ENCODE measurements at places on chromosomes 2 and 18.

DNA sequence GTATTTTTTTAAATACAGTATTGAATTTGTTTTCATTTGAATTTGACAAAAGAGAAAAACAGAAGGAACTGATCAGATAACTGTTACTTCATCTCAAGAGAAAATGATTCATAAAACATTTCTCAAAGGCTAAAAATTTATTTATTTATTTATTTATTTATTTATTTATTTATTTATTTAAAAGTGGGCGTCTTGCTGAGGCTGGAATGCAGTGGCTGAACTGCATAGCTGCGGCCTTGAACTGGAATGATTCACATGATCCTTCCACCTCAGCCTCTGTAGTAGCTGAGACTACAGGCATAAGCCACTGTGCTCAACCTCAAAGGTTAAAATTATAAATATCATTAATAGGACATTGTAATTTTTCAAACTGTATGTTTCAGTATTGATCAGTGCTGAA lies 4.5 kb upstream of the PUM2 start:
- DNase-seq, result no peak

DNA sequence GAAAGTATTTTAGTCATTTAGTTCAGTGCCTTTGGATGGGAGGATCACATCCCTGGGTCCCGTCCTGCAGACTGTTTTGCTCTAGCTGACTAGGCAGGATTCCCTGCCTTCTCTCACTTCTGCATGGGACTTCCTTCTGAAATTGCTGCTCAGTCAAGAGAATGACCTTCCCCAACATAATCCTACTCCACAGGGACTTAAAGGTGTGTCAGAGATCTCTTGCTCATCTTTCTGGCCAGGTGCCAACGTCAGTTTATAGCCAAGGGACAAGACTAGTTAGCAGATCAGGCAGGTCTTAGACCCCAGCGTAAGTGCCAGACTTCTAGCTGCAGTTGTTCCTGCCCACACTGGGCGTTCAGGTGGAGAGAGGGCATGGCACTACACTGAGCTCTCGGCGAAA lies 9.5 kb upstream of the IL1B start:
- no peak for DNase-seq

- DNase-seq, result no peak
Measured at GRCh38 chr2:43540021-43540779, 55.6 kb downstream of the THADA start.

GRCh38 chr18:37282386-37283037 lies 283.1 kb downstream of the CELF4 start:
- DNase-seq, result no peak

DNA sequence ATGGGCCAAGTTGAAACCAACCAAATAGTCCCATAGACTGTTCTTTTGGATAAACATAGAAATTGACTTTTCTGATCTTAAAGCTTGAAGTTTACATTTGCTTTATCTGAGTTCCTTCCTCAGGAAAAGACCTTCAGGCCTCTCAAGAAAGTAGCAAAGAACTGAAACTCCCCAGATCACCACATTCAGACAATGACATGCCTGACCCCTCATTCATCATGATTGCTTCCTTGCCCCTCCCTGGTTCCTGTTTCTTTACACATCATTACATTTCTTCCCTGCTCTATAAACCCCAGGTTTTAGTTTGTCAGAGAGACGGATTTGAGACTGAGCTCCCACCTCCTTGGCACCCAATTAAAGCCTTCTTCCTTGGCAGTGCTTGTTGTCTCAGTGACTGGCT lies 83.6 kb upstream of the ST3GAL5 start:
- no peak for DNase-seq

GRCh38 chr2:220499225-220499624 lies 871.8 kb downstream of the SLC4A3 start:
- no peak for DNase-seq

DNA sequence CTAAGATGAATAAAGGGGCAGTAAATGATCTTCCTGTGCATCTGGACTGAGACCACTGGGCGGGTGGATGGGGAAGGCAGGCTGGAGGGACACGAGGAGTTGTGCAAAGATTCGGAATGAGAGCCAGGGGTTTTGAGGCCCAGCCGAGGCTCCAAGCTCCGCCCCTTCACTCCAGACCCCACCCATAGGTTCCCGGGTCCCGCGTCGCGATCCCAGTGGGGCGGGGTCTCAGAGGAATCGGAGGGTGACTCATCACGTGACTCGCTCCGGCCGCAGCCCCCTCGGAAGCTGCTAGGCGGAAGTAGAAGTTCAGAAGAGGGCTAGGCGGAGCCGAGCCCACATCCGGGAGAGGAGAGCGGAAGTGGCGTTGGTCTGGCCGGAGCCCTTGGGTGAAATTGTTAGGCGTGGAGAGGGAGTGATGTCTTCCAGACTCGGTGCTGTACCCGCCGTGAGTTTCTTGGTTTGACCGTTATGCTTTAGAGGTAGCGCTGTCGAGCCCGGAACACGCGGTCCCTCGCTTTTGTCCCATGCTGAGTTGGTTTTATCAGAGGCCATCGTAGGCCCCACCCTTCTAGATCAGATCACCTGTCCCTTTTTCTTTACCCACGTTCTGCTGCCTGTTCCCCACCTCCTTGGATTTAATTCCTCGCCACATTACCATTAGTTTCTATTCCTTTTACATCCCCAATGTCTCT lies at the start of gene ZNF512:
TSS of gene ZNF512 (plus strand) at position 348 of the 695 bp plus-strand sequence. CDS start at position 419, 71 bp downstream.
- DNase-seq, result peak; percentile 70

DNA sequence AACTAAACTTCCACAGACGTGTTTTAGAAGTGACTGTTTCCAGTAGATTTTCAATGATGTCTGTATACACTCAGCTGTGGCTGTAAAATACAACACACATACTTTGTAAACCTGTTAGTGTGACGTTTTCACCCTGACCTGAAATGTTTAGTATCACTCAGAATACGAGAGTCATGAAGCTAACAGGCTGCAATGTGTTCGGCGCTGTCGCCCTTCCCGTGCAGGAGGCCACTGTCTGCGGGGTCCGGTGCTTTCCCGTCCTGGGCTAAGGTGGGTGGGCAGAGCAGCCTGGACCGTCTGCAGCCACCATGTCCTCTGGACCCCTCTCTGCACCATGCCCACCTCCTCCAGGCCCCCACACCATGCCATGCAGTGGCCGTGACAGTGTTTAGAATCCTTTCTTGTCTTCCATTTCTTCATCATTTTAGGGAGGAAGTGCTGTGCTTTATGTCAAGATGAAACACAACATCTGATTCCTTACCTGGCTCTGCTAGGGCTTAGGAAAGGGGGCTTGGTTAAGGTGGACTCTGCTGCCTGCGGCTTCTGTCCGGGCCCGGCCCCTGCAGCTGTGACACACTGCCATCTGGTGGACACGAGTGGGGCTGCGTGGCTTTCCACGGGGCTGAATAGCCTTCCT lies 53.8 kb upstream of the RBM44 start:
- DNase-seq, result peak; percentile 71

GRCh38 chr2:65057391-65058052 lies 1.3 kb downstream of the CEP68 start:
- DNase-seq, result peak; percentile 31

- no peak for DNase-seq
Measured at GRCh38 chr2:37472959-37473358, 128.5 kb downstream of the QPCT start.

DNA sequence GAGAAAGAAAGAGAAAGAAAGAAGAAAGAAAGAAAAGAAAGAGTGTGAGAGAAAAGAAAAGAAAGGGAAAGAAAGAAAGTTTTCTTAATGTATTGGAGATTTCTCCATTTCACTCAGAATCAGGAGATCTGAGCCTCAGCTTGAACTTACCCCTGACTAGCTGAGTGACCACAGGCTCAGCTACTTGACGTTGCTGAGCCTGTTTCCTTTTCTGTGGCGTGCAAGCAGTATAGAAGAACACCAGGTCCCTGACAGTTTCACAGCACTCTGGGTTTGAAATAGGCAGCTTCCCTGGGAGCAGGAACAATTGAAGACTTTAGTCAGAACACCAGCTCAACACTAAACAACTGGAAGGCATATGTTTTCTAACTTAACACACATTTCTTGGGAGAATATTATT lies 44.7 kb downstream of the MARCO start:
- DNase-seq, result no peak

DNA sequence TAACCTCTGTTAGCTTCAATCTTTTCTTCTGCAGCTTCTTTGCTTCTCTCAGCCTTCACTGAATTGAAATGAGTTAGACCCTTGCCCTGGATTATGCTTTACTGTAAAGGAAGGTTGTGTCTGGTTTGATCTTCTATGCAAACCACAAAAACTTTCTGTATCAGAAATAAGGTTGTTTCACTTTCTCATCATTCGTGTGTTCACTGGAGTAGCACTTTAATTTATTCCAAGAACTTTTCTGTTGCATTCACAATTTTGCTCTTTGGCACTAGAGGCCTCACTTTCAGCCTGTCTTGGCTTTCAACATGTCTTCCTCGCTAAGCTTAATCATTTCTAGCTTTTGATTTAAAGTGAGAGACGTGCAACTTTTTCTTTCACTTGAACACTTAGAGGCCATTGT lies 365.3 kb downstream of the TDRD15 start:
- no peak for DNase-seq

- no peak for DNase-seq
Measured at GRCh38 chr2:197498235-197498936, 1.3 kb downstream of the HSPD1 start.

GRCh38 chr2:7031547-7032245 lies 114.5 kb downstream of the RNF144A start:
- DNase-seq, result no peak

GRCh38 chr2:190846746-190847145 lies 33.9 kb upstream of the GLS start:
- DNase-seq, result no peak

DNA sequence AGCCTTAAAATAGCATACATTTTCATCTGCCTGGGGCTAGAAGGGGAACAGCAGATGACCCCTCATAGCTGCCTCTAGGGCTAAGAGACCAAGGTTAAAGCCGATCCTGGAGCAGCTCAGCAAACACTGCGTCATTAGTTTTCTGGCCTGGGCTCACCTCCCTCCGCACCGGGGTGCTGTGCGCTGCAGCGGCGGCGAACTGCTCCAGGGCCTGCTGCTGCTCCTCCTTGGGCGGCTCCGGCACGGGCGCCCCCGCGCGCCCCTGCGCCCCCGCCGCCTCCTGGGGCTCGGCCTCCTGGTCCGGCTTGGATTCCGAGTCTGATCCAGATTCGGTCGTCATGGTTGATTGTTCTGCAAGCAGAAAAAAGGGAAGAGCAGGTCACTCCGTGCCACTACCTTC lies 55.0 kb downstream of the EPB41L3 start:
- no peak for DNase-seq

GRCh38 chr2:152559008-152559407 lies 158.3 kb downstream of the PRPF40A start:
- no peak for DNase-seq

- DNase-seq, result no peak
Measured at GRCh38 chr2:42999856-43000241, 207.5 kb upstream of the HAAO start.

GRCh38 chr2:8049851-8050571 lies 631.8 kb upstream of the ID2 start:
- peak; percentile 48 for DNase-seq

DNA sequence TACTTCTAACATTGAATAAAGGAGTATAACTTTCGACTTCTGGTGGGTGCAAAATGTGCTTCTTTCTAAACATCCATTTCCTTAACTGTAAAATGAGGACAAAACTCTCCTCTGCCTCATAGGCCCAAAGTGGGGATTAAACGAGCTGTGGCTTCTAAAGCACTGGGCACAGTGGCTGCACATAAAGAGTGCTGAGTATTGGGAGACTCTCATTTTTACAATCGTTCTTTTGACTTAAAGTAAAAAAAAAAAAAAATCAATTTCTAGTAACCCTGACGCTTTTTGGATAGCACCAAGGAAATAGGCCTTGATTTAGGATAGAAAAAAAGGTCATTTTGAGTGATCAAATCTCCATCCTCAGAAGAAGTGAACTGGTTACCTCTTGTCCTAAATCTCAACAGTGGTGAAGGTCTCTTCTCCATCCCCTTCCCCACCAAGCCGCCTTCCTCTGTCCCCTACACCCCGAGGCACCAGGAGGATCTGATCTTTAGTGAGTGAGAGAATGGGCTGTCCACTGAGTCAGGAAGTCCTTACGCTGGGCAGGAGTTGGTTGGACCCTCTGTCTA lies 161.6 kb downstream of the DDX1 start:
- no peak for DNase-seq

- no peak for DNase-seq
Measured at GRCh38 chr18:32308493-32309120, 118.8 kb downstream of the MEP1B start.

GRCh38 chr2:172434821-172435605 lies 7.6 kb downstream of the ITGA6 start:
- DNase-seq, result no peak

DNA sequence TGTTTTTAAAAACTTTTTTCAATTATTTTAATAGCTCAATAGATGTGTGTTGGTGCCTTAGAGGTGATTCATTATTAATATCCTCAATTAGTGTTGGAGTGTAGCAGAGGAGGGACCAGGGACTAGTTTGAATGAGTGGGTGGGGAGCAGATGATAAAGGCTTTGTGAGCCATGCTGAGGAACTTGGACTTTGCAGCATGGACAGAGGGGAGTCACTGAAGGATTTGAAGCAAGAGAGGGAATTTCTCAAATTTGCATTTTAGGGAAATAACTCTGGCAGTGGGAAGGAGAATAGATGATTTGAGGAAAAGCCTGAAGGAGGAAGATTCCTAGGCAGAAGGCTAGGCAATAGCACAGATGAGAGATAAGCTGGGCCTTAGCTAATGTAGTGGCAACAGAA lies 42.3 kb upstream of the RMND5A start:
- no peak for DNase-seq

DNA sequence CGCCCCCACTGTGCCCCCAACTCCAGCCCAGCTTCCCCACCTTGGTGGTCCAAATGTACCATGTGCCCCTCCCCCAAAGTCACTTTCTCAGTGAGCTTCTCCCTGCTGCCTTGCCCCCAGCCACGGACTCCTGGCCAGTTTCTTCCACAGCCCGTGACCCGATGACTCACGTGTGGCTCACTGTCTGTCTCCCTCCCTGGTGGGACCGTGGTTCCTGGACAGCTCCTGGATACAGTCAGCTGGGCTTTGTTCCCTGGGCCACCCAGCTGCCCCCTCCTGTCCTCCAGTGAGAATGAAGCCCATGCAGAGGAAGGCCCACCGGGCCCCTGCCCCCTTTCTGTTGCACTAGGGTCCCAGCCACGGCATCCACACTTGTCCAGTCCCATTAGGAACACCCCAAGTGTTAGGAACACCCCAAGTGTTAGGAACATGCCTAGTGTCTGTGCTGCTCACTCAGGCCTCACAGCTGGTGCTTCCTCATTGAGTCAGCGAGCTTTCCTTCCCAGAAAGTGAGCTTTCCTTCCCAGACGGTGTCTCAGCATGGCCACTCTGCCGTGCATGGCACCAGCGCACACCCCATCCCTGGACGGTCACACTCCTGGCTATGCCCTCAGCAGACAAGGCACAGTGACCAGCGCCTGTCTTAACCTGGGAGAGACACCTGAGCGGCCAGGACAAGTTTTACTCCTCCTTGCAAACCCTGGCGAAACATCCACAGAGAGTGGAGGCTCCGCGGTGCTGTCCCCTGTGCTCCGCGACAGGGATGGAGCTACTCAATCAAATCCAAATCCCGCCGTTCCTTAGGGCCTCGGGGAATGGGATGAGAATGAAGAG lies 44.8 kb upstream of the CTDP1 start:
- no peak for DNase-seq

DNA sequence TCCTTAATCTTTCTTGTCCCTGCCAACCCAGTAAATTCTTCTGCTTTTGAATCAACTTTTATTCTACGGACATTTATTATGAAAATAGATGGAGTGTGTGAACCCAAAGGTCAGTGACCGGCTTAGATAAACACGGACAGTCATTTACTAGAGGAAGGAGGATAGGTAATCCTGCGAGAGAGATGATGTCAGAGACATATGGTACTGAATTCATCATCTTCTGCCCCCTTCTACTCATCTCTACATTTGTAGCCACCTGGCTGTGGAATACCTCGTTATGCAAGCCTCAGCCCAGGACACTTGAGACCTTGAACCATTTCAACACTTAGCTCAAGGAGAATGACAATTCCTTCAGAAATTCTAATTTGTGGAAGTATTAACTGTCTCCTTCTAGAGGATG lies 443.6 kb downstream of the TDRD15 start:
- DNase-seq, result no peak

Data from stimulated activated CD4-positive, alpha-beta T cell treated with anti-CD3 and anti-CD28 coated beads, Interleukin-12 subunit alpha, Interleukin-12 subunit beta, amount 100 ng/mL, for 24 hours (primary cell).